ENCODE measurements at places on chromosomes 7 and 10.

DNA sequence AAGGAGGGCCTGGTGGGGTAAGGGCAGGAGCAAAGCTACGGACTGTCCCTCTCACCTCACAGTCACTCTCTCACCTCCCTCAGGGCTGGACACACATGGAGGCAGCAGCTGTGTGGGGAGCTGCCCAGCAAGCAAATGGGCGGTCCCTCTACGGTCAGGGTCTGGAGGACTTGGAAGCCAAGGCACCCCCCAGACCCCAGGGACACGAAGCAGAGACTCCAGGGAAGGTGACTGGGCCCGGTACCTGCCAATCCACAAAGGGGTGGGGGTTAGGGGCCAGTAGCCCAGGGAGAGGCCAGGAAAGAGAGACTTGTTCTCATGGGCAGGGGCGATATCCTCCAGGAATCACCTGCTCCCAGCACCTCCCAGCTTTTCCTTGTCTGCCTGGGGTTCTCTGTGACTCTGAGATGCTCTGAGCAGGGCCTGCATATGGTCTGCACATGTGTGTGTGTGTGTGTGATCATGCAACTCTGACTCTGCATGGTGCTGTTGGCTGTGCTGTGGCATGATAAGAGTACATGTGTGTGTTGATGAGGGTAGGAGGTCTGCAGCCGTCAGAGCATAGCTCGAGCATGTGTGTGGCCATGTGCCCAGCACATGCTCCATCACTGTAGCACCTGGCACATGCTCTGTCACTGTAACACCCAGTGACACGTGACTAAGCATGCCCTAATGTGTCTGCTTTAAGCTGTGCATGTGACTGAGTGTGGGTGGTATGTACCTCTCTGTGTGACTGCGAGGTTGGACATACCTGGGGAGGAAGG, 4.6 kb upstream of the LDB3 start:
- DNase-seq = no peak

DNA sequence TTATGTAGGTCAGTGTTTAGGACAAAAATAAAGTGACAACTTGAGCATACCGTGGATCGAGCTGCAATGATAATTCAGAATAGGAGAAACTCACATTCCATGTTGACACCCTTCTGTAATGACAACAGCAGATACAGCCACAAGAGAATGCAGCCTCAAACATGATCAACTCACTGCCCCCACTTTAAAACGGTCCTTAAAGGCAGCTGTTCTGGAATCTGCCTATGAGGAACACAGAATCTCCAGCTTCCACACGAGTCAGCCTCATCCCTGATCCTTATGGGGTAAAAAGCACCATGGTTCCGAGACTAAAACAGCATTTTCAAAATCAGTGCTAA, 32.5 kb upstream of the DAGLB start:
- DNase-seq = no peak

- no peak for DNase-seq
Observed at GRCh38 chr7:148436571-148436970, 154.0 kb upstream of the C7orf33 start.

DNA sequence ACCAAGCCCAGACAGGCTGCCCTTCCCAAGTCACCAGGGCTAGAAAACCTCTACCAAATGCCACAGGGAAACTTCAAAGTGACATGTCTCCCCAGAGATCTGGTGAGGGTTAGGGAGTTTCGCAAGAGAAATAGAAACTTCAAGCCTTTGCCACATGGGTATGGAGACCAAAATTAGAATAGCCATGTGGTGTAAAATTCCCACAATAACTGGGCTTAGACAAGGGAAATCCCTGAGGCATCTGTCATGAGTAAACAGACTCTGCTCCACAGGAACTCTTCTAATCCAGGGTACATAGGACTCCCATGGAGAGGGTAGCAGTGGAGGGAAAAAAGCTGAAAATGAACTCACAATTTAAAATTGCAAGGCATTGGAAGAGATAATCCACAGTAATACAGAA, 14.3 kb downstream of the ADAM12 start:
- no peak for DNase-seq

DNA sequence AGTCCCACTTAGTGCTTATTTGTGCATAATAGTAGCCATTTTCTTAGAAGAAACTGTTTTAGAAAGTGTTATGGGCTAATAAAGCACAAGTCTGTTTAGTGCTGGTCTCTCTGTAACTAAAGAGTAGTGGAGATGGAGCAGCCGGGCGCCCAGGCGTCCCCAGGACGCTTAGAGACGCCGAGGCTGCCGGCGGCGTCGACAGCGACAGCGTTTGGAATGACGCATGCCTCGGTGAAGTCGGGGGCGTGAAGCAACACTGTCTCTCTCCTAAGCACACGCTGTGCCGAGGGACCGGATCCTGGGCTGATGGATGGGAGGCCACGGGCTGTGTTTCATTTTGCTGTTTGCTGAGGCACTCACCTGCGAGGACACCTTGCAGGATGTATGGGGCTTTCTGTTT, 588.6 kb upstream of the FOXK1 start:
- no peak for DNase-seq

DNA sequence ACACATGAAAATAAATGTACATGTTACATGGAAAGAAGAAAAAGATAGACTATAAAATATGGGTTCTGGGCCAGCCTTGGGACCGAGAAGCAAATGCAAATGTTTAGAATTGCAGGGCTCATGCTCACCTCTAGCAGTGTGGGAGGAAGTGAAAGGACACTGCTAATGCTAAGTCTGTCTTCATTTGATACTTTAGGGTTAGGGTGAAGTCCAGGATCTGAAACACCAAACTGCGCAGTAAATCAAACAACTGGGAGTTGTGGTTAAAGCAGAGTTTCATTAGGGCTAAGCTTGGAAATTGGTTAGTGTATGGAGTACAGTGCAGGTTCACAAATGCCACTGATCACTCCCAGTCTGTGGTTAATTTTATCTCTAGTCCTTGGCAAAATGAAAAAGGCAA, 73.2 kb upstream of the PDK4 start:
- no peak for DNase-seq

- DNase-seq = no peak
Observed at GRCh38 chr7:51198654-51199053, 118.0 kb downstream of the COBL start.

DNA sequence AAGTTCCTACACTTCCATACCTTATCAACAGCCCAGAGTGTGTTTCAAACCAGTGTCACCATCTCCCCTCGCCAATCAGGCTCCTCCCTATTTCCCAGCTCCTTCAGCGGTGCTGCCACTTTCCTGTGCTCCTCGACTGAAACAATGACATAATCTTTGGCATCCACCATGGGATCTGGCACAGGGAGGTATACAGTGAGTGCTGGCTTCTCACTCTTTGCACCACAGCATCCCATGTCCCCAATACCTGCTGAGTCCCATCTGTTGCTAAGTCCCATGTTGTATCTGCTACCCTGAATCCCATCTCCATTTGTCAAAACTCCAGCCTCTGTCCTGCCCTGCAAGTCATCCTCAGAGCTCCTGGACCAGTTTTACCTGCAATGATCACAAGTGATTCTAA, 15.4 kb downstream of the PAXIP1 start:
- no peak for DNase-seq

- DNase-seq = no peak
Observed at GRCh38 chr7:149081914-149082313, 8.6 kb downstream of the ZNF786 start.

- no peak for DNase-seq
Observed at GRCh38 chr10:17233286-17233991, 5.4 kb downstream of the VIM start.

- DNase-seq = no peak
Observed at GRCh38 chr7:18020138-18020715, 7.4 kb downstream of the PRPS1L1 start.

GRCh38 chr7:94957061-94957460, 49.7 kb downstream of the PPP1R9A start:
- DNase-seq = no peak

- no peak for DNase-seq
Observed at GRCh38 chr10:101773923-101774588, 1.9 kb downstream of the FGF8 start.

- peak; percentile 7 for DNase-seq
Observed at GRCh38 chr10:132329565-132330485, 2.2 kb upstream of the LRRC27 start.

GRCh38 chr10:17074541-17074847, 55.1 kb downstream of the CUBN start:
- no peak for DNase-seq

GRCh38 chr7:98511175-98511574, 105.9 kb upstream of the NPTX2 start:
- DNase-seq = no peak

- no peak for DNase-seq
Observed at GRCh38 chr10:33731322-33731721, 396.9 kb upstream of the NRP1 start.

- no peak for DNase-seq
Observed at GRCh38 chr10:77355844-77356243, 281.8 kb downstream of the KCNMA1 start.

GRCh38 chr10:133150656-133151055, 9.4 kb upstream of the KNDC1 start:
- DNase-seq = no peak

DNA sequence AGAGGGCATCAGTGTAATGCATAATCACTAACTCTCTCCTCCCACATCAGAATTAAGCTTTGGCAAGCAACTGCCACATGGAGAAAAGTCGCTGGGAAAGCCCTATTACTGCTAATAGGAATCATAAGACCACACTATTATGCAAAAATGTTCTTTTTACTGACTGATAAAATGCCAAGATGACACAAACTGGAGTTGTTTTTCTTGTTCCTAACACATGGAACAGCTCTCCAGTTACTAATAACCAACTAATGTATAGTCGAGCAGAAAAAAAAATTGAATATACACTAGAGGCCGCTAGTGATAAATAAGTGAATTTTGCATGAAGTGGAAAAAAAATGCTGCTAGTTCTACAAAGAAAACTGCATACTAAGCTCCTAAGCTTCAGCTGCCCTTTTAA, 165.6 kb downstream of the TPK1 start:
- DNase-seq = peak; percentile 2

GRCh38 chr10:124164264-124164663, 70.9 kb upstream of the CHST15 start:
- no peak for DNase-seq

DNA sequence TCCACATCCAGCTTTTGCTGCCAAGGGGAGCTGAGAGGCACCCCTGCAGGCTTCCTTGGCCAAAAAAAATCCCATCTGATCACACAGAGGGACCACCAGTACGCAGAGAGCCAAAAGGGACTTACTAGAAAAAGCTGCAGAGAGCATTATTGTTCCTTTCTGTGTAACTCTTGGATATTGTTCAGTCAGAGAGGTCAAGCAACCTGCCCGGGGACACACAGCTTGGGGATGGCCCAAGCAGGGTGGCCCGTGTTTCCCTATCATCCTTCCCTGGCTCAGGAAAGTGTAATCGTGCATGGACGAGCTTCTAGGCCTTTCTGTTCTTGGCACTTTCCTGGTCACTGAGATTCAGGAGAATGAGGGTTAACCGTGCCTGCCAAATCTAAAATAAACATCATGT, 84.1 kb upstream of the SH2B2 start:
- no peak for DNase-seq

DNA sequence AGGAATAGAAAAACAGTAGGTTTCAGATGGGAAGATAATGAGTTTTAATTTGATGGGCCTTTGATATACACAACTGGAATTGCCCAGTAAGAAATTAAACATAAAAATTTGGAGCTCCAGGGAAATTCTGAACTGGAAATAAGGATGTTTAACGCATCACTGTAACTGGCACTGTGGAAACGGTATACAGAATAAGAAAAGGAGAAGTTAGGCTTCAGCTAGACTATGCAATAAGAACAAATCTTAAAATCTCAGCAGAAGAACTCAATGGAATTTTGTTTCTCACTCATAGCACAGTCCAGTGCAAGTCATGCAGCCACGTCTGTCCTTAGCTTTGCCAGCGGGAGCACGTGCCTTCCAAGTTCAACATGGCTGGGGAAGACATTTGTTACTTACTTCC, 52.9 kb upstream of the FGL2 start:
- DNase-seq = no peak

GRCh38 chr10:24968349-24968748, 15.9 kb upstream of the PRTFDC1 start:
- no peak for DNase-seq

- DNase-seq = no peak
Observed at GRCh38 chr10:131573707-131574106, 262.2 kb upstream of the TCERG1L start.

DNA sequence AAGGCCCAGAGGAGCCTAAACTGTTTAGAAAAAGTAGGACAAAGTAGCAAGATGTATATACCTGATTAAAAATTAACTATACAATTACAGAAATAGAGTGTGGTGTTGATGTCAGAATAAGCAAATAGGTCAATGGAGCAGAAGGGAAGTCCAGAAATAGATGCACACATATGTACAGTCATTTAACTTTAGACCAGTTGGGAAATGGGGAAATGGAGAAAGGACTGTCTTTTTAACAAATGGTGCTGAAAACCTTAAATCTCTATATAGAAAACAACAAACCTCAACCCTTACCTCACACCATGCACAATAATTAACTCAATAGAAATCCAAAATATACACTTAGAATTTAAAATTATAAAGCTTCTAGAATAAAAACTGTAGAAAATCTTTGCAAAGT, 72.2 kb downstream of the CH25H start:
- DNase-seq = no peak

DNA sequence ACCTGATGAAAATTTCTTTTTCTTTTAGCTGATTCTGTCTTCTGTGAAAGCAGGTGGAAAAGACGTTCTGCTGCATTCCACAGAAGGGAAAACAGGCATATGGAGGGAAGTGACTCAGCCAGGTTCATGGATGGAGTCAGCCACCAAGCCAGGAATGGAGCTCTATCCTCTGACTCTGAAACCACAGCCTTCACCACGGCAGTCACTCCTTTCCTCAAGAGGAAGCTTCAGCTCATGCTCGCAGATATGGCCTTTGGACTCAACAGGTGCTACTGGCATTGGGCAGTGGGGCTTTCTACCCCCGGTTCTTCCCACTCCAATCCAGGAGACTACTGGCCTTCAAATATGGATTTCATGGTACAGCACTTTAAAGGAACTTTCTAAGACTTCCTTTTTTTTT, 11.5 kb upstream of the PLAU start:
- no peak for DNase-seq

GRCh38 chr10:60473557-60473956, 83.9 kb upstream of the ANK3 start:
- no peak for DNase-seq

- DNase-seq = no peak
Observed at GRCh38 chr10:8233832-8234259, 179.4 kb downstream of the GATA3 start.

GRCh38 chr7:149367418-149368180, 93.3 kb downstream of the ZNF777 start:
- DNase-seq = no peak

GRCh38 chr10:65491799-65492198, 1434.0 kb upstream of the LRRTM3 start:
- DNase-seq = no peak

DNA sequence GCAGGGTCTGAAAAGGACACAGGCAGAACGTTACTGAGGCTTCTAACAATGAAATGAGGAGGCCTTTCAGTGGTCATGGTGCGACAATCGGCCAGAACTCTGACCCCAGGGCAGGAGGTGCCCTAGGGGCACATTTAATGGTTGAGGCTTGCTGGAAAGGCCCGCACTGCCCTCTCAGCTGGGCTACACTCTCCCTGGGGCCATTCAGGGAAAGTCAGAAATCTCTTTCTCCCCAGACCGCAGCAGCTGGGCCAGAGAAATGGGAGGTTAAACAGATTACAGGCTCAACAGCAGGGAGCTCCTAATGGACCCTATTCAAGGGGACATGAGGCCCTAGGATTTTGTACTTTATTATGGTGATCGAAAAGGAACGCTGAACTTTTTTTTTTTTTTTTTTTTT, 85.6 kb upstream of the FGFR2 start:
- DNase-seq = no peak
